ENCODE measurements at places on chromosomes 4 and X.

GRCh38 chrX:11382930-11383329 is 89.7 kb downstream of the AMELX start:
- DNase-seq = no peak

DNA sequence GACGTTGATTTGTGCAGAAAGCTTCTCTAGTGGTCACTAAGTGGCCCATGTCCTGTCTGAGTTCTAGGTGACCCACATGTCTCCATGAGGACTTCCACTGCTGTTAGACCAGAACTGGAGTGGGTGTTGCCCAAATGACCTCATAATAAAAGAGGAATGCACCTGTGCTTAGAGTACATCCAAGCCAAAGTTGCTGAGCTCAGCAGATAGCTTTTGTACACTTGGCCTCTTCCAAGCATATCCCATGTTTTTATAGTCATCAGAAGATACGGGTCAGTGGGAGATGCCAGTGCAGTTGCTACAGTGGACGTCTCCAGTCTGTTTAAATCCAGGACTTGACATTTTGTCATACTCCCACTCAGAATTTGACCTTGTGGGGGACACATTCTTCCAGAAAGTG is 37.6 kb upstream of the WDR1 start:
- no peak for DNase-seq

GRCh38 chr4:152374606-152375285 is 161.1 kb downstream of the FBXW7 start:
- DNase-seq = no peak

- no peak for DNase-seq
Measured at GRCh38 chrX:48487362-48487798, 11.4 kb downstream of the FTSJ1 start.

DNA sequence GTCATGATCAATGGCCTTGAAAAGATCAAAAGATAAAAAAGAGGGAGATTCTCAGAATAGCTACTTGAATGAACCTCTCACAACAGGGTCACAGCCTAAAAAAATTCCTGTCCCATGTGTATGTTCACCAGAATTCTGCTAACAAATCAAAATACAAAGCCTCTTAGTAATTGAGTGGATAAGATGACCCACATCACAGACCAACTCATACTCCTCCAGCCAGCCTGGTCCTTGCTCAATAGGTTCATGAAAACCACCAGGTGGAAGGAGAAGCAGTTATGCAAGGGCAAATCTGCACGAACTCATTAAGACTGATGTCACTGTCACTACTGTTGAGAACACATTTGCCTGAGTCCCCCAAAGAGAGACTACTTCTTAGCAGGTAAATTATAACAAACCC is 21.5 kb downstream of the WDFY3 start:
- no peak for DNase-seq

DNA sequence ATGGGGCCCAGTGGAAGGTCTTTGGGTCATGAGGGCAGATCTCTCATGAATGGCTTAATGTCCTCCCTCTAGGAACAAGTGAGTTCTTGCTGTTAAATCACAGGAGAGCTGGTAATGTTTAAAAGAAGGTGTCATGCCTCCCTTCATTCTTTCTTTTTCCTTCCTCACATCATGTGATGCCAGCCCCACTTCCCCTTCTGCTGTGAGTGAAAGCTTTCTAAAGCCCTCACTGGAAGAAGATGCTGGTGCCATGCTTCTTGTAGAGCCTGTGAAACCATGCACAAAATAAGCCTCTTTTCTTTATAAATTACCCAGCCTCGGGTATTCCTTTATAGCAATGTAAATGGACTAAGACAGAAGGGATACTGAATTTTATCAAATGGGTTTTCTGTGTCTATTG is 66.1 kb upstream of the ZNF827 start:
- DNase-seq = no peak

- no peak for DNase-seq
Measured at GRCh38 chr4:174278467-174278866, 5.0 kb downstream of the FBXO8 start.

GRCh38 chrX:12013211-12013618 is 125.1 kb upstream of the FRMPD4 start:
- no peak for DNase-seq

- no peak for DNase-seq
Measured at GRCh38 chr4:165415910-165416309, 37.1 kb downstream of the CPE start.

- DNase-seq = no peak
Measured at GRCh38 chrX:66200050-66200664, 36.1 kb downstream of the HEPH start.

DNA sequence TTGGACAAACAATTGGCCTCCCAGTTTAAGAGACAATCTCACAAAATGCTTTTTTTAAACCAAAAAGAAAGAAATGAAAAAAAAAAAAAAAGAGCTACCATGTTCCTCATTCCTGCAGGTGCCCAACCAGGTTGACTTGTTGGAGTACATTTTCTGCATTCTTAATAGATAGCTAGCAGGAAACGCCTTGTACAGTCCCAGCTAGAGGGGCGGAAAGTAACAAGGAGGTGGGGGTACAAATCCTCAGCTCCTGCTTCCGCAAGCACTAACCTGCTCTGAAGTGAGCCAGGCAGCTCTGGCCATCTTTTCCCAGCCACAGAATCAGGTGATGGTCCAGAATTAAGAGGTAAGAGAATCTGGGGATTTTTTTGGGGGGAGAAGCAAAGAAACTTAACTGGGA is at the start of gene VGLL1:
TSS of gene VGLL1 (plus strand) at position 265 of the 400 bp plus-strand sequence. CDS start 3,806 bp downstream, outside the sequence.
- no peak for DNase-seq

GRCh38 chr4:184100297-184100885 is 117.3 kb downstream of the ENPP6 start:
- DNase-seq = peak; percentile 64

DNA sequence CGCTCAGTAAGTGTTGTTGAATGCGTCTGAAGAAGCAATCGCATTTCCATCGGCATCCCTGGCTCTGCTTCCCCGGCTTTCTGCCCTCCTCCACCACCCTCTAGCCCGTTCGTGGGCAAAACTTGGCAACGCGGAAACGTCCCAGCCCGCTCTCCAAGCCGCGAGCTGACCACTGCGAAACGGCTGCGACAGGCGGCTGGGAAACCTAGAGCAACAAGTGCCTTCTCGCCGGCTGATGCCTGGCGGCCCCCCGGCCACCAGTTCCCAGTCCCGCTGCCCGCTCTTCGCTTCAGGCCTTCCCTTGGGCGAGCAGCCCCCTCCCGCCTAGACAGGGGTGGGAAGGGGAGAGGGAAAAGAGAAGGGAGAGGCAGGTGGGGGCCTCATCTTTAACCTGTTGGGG is 837 bp downstream of the CITED1 start:
- no peak for DNase-seq

DNA sequence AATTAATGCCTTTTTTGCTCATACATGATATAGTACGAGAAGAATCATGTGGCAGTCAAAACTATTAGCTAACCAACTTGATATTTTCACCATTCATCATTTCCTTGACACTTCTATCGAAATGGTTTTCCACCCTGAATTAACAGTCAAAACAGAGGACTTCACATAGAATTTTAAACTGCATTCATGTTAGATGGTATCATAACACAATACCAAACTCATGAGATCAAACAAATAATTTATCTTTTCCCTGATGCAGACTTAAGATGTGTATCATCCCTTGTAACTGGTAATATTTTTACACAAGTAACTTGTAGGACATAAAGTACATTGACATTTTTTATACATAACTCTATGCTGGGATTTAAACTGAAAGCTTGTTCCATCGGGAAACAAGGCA is 18.2 kb upstream of the ANTXR2 start:
- DNase-seq = no peak

DNA sequence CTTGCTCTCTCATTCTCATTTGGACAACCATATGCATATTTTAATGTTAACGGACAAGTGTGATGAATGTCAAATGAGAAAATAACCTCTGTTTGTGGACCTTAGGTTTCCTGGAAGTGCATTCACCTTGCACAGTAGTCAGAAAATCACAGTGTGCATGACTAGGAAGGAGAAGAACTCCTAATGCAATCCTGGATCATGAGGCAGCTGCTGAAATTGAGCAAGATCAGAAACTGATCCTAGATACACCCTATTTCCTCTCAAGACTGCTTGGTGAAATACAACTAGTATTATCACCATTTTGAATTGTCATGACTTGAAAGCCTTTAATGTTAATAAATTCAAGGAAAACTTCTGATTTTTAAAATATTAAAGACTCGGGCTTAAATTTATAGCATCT is 1148.9 kb downstream of the STIM2 start:
- no peak for DNase-seq

DNA sequence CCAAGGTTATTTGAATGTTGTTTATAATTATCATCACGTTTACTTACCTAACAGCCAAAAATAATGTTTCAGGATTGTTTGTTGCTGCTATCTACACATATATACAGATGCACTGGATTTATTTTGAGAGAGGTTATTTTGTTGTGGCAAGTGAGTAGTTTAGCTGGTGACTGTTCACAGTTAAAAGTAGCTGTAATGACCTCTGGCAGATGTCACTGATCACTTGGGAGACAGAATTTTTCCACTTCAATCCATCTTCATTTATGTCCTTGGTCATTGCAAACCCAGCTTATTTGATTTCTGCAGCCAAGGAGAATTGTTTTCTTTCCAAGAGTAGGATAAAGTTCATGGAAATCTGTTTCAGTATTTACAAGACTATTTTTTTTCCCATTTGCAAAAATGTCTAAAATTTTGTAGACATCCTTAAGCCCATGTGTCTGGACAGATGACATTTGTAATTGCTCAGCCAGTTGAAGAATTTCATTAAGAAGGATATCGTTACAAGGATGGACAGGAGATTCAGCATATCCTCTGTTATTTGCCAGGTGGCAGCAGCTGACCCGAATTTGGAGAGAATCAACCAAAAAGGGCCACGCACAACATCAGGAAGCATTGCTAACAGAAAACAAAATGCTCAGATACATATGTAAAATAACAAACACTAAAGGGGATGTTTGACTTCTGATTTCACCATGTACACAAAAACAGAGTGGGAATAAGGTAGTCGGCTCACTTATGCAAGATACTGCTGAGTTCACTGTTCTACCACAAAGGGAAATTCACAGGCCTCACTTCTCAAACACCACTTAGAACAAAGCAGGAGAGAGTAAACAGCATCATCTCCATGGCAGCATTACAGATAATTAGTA is 64.5 kb downstream of the GPRIN3 start:
- DNase-seq = no peak

GRCh38 chr4:171721937-171722336 is 91.3 kb upstream of the GALNTL6 start:
- DNase-seq = no peak

DNA sequence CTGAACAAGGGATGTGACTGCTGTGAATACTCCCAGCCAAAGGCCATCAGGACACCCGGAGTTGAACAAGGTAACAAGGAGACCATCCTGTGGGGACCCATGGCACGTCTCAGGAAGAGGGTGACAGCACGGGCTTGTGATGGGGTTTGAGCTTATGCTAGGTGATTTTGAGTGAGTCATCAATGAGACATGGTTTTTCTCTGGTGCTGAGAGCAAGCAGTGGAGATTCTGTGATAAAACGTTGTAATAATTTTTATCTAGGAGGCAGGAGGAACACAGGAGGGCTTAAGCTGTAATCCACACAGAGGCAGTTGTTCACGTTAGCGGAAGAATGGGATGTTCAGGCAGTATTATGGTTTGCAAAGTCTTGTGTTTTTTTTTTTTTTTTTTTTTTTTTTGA is 36.0 kb downstream of the TRIML1 start:
- DNase-seq = no peak

GRCh38 chr4:128288689-128289106 is 1.1 kb upstream of the PGRMC2 start:
- no peak for DNase-seq

DNA sequence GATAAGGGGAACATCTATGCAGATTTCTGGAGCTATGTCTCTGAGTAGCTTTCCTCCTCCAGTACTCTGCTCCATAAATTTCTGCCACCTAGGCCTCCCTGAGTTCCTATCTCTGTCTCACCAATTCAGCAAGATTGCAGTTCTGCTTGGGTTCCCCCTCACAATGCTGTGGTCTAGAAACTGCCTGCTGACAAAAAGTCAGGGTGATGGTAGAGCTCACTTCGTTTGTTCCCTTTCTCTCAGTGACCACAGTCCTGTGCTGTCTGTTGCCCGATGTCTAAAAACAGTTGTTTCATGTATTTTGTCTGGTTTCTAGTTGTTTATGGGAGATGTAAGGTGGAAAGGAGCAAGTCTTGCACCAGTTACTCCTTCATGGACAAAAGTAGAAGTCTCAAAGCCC is 41.1 kb downstream of the AMMECR1 start:
- DNase-seq = no peak

DNA sequence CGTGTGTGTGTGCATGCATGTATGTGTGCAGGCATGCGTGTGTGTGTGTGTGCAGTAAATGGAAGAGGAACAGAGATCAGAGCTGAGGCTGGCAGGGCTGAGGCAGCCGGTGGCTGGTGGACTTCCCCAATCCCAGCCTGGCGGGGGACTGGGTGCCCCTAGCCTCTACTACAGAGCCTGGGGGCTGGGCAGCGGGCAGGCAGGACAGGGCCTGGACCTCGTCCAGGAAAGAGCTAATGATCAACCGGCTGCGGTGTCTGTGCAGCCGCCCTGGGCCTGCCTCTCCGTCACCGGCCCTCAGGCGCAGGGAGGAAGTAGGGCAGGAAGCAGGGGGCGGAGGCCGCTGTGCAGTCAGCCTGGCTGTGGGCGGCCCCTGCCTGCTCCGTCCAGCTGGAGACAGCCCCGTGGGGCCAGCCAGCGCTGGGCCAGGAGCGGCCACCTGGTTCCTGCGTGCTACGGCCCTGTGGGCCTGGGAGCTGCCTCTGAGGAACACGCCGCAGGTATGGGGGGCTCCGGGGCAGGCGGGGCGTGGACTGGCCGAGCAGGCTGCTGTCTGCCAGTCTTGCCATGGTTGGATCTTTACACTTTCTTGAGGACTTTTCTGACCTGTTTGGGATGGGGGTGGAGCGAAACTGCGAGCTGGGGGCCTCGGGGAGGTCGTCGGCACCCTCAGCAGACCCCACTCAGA is at the start of gene SH3TC1:
TSS of gene SH3TC1 (plus strand) at position 385 of the 688 bp plus-strand sequence. CDS start 5,905 bp downstream, outside the sequence.
- DNase-seq = peak; percentile 88

- peak; percentile 62 for DNase-seq
Measured at GRCh38 chrX:8913655-8914409, 112.6 kb upstream of the FAM9A start.

- DNase-seq = no peak
Measured at GRCh38 chr4:11608992-11609391, 180.3 kb upstream of the HS3ST1 start.

DNA sequence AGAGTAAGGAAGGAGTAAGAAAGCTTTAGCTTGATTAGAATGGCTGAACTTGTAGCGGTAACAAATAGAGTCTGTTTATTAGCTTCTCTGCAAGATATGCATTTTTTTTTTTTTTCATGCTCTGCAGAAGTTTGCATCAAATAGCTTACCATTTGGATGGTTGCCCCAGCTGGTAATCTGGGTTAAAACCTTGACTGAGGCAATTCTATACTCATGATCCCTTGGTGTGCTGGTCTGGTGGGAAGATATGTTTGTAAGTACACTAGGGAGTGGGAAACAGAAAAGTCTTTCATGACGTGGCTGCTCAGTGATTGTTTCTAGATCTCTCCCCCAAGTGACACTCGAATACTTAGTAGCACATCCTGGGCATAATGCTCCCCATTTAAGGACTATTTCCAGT is 32.1 kb downstream of the SEPTIN11 start:
- DNase-seq = no peak

GRCh38 chrX:16610121-16610621 is 39.8 kb upstream of the S100G start:
- DNase-seq = no peak

Measured in right forelimb (tissue), 1 donor.